ENCODE measurements at places on chromosomes 5 and 9.

GRCh38 chr9:73531658-73532057 lies 380.0 kb downstream of the ANXA1 start:
- no peak for DNase-seq

GRCh38 chr9:129570450-129571297 lies 50.2 kb downstream of the C9orf50 start:
- no peak for DNase-seq

- DNase-seq, result no peak
Observed at GRCh38 chr5:69074664-69075521, 18.9 kb upstream of the SLC30A5 start.

DNA sequence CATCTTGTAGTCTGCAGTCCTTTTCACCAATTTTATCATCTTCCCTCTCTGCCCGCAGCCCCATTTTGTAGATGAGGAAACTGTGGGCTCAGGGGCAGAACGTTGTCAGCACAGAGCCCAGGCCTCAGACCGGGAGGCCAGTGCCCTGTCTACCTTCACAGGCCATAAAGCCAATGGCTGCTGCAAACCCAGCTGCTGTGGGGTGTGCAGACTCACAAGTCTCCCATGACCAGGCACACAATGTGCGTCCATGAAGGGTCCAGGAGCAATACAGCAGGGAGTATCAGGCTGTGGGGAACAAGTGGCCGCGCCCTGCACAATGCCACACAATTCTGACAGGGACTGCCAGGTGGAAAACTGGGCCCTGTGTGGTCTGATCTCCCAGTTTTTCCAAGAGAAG lies 71.0 kb downstream of the COL23A1 start:
- no peak for DNase-seq

GRCh38 chr5:106784846-106785245 lies 885.9 kb downstream of the EFNA5 start:
- no peak for DNase-seq
